ENCODE measurements at places on chromosomes 7 and 10.
A peak's percentile ranks its signal among the peaks of the same experiment; 100 is the strongest.

DNA sequence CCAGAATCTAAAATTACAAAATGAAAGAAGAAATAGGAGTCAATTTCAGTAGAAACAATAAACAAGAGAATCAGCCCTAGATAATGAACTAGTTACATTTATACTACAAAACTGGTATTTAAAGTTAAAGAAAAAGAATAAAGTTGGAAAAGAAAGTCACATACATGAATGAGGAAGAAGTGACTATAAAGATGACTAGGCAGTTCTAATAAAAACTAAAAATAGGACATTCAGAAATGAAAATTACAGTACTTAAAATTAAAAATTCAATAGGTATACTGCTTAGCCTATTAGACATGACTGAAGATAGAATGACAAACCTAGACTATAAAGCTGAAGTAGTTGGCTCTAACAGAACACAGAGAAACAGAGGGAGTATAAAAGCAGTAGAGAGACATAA lies 108.8 kb downstream of the AHR start:
- DNase-seq: no peak

- DNase-seq: no peak
Observed at GRCh38 chr7:152521420-152522337, 85.9 kb upstream of the KMT2C start.

DNA sequence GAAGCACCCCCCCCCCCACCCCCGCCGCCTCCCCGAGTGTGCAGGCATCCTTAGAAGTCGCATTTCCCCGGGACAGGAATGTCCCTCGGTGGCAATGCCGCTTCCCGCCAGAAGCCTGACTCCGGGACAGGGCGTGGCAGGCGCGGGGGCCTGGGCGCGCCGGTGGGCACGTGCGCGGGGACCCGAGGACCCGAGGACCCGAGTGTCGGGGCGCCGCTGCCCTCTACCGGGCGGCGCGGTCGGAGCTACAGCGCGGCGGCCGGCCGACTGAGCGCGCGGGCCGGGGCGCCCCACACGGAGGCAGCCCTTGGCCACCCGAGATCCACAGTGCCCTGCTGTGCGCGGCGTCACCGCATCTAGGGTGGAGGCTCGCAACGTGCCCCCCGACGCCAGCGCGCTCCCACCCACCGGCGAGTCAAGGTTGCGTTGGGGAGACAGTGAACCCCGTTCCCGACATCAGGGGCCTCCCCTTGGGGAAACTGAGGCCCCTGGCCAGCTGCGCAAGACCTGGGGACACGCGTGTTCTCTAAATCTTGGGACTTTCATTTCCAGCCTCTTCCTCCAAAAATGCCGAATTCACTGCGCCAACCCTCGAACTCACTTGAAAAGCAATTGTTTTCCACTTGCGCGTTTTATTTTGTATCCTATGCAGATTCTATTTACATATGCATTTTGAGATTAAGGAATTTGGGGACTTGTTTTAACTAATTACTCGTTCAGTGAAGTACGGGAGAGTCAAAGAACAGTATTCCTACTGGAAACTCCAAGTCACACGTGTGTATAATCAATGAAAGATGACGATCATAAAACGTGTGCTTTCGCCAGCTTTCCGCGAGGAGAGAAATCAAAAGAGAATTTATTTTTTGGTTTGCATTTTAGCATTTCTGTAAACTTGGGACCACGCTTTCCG lies 3.1 kb upstream of the CUX1 start:
- peak; percentile 52 for DNase-seq

DNA sequence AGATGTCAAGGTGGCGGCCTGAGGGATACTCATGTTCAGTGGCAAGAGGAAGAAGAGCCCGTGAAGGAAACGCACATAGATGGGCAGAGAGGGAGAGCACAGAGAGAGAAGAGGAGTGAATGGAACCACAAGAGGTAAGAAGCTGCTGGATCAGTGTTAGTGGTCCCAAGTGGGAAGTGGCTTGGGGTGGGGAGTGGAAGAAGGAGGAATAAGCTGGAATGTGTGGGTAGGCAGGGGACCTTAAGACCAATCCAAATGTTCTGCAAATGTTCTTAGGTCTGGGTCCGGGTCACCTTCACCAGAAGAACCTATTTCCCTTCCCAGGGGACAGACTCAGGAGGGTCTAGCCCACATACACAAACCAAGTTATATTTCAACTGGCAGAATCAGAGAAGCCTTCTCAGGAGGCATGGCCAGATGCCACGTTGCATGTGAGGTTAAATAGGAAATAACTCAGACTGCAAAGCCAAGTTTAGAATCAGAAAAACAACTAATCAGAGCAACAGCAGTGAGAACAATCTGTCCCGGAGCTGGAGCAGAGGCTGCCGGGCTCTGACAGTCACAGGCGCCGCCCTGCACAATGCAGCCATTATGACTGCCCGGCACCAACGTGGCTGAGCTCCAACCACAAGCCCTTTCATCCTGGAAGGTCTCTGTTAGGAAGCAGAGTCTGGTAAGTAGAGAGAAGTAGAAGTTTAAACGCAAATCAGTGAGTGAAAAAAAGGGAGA lies 78.6 kb upstream of the ARMC3 start:
- DNase-seq: no peak

DNA sequence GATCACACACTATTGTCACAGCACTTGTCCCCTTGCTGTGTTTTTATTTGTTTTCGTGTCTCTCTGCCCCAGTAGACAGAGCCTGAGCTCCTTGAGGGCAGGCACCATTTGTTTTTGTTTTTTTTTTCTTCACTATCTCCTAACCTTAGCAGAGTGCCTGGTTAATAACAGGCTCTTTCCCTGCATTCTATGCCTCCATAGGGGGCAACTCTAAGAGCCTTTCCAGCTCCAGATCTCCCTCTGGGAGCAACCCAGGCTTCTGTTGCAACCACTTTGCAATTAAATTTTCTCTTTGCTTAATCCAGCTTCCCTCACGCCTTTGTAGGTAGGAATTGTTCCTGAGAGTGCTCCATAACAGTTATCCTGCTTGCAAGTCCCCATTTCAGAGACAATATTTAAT lies 148.4 kb downstream of the PLXDC2 start:
- no peak for DNase-seq

DNA sequence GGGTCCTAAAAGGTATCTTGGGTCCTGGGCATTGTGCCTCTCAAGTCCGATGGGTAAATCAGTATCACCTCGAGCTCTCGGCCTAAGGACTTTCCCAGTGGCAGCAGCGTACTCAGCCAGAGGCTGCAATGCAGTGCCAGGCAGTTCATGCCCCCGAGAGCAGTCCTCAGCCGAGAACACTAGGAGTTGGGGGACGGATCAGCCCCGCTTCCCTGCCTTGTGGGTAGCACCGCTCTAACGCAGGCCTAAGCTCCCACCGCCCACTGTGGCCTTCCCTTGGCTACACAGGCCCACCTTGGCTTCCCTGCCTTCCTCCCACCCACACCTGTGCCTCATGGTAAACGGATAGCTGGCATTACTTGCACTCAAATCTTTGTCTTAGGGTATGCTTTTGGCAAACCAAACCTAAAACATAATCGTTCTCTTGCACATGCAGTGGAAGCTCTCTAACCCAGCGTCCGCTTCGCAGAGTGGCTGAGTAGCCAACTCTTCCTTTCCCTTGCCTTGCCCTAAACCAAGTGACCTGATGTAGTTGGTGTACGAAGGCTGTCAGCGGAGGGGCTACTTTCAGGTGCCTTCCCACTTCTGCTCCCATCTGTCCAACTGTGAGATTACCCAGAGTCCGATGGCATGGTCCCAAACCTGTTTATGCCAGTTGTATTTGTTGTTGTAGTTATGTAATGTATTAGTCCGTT lies 73.2 kb upstream of the CHST15 start:
- no peak for DNase-seq

- no peak for DNase-seq
Observed at GRCh38 chr7:55733241-55734140, 129.1 kb downstream of the SEPTIN14 start.

- no peak for DNase-seq
Observed at GRCh38 chr10:77498210-77498609, 139.4 kb downstream of the KCNMA1 start.

DNA sequence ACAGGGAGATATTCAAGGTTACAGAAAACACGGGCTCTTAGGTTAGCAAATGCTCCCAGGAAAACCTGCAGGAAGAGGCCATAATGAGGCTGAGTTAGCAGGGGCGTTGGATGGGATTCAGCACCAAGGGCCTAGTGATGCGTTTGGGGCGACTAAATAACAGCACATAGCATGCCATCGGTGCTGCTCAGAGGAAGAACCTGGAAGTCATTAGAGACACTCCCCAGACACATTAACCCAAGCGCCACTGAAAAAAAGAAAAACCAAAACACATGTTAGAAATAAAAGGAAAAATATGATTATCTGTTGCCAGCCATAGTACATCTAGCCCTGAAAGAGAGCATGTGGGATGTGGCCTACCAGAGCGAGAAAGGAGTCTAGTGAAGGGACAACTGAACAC lies 28.8 kb upstream of the OPALIN start:
- no peak for DNase-seq

GRCh38 chr7:91206361-91206960 lies 57.8 kb upstream of the FZD1 start:
- no peak for DNase-seq

GRCh38 chr10:114166043-114166442 lies 8.0 kb downstream of the CCDC186 start:
- DNase-seq: no peak

GRCh38 chr10:12042409-12042796 lies 206 bp downstream of the UPF2 start:
- no peak for DNase-seq

DNA sequence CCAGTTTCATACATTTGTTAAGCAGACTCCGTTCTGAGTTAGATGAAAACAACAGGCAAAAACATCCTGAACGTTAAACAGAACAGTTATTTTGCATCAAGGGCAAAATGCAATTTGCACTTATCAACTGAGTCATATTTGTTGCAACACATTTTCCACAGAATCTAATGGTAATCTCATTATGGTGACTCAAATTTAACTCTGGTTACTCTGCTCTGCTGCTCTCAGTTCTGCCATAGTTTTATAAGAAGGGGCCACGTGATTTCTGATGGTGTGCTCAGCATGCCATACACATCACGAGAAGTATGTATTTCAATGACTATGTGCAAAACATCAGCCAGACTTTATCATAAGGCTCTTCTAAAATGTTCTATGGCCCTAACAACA lies 148.8 kb downstream of the CHCHD3 start:
- no peak for DNase-seq

- no peak for DNase-seq
Observed at GRCh38 chr10:76088008-76088407, 656.6 kb downstream of the LRMDA start.

GRCh38 chr10:51951601-51952000 lies 252.2 kb upstream of the CSTF2T start:
- DNase-seq: no peak

DNA sequence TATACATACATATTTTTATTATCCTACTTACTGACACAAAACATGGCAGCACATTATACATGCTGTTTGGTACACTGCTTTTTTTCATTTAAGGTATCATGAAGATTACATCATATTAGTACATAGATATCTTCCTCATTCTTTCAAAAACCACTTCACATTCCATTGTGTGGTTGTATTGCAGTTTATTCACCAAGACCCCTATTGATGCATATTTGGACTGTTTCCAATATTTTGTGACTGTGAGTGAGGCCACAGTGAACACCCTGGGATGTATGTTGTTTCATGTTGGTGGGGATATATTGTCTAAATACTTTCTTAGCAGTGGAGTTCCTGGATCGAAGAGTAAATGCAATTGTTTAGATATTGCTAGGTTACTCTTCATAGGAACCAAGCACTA lies 39.0 kb downstream of the TFAM start:
- no peak for DNase-seq

- no peak for DNase-seq
Observed at GRCh38 chr7:28986028-28986764, 28.1 kb upstream of the TRIL start.

GRCh38 chr10:111247781-111248389 lies 171.1 kb downstream of the ADRA2A start:
- DNase-seq: no peak

- DNase-seq: no peak
Observed at GRCh38 chr10:66575251-66575855, 350.5 kb upstream of the LRRTM3 start.

- peak; percentile 44 for DNase-seq
Observed at GRCh38 chr7:92246360-92247101, 757 bp downstream of the ANKIB1 start.

DNA sequence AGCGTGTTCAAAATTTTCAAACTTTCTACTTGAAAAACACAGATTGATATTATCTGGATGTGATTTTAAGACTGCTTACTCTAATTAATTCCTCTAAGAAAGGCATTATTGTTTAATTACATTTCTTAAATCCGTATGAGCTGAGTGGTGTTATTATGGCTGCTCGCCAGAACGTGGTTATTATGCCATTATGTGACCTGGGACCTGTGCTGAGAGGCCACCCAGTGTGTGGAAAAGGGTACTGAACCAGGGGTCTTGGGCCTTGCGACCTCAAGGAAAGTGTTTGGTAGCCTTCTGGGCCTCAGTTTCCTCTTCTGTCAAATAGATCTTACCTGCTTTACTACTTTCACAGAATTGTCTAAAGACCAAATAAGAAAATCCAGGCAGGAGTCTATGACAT lies 15.4 kb downstream of the LGI1 start:
- DNase-seq: no peak

DNA sequence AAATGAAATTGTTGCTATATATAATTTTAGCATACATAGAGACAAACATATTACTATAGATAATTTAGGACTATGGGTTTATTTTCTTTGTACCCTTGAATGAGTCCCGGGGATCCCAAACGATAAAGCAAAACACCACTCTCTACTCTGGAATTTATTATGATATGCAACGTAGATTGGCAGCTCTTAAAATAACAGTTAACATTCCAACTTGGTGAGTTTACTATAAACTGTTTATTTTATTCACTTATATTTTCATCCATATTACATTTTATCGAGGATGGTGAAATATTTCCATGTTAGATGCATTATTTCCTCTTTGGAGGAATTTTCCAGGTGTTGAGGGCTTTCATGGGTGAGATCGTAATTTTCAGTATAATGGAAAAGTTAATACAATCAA lies 138.7 kb upstream of the DGKB start:
- no peak for DNase-seq

- DNase-seq: no peak
Observed at GRCh38 chr7:131196803-131197202, 130.9 kb upstream of the MKLN1 start.

DNA sequence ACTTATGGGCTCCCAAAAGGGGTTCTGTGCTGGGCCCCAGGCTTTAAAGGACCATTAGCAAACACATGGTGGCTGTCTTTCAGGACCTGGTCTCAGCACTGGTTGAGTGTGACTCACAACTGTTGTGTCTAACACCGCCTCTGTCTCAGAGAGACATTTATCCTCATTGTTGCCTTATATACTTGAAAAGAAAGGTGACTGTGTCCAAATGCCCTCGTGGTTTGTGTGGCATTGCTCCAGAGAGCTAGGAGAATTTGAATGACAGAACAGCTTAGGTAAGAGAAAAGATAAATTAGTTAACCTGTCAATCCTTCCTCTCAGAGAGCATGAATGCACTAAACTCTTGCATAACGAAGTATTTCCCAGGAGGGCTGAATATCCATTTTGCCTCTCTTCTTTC lies 14.5 kb upstream of the FAM13C start:
- DNase-seq: no peak

DNA sequence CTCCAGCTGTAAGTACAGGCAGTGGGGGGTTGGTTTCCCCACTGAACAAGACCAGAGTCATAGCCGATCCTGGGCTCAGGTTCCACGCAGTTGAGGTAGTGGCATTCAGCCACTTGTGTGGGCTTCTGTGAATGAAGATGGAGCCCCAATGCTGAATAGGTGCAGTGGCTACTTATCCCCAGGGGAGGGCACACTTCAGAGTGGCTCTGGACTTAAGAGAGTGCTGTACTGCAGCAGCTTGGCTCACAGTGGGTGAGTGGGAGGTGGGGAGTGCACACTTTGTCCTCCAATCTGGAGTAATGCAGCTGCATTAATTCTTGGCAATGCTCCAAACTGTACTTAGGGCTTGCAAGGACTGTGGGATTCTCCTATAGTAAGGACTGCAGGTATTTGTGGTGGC lies 81.9 kb downstream of the BUB3 start:
- no peak for DNase-seq

Measured in thymus (tissue), 14 donors.